NAMALWA (cell line): ENCODE measurements at places on chromosomes 2 and 18.

DNA sequence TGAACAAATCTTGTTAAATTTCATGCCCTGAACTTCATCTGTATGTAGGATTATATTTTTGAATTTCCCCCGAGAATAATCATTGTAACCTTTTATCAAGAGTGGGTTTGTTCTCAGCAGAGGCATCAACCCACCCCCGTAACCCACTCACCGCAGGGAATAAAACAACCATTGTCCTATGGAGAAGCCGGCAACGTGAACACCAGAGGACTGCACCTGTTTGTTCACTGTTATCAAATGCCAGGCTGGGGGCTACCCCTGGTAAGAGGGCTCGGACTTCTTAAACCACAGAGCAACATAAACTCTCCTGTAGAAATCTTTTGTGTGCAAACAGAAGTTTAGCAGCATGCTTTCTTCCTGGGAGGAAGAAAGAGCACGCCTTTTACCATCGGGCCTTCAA, 610.4 kb downstream of the ERBB4 start:
- DNase-seq: no peak

DNA sequence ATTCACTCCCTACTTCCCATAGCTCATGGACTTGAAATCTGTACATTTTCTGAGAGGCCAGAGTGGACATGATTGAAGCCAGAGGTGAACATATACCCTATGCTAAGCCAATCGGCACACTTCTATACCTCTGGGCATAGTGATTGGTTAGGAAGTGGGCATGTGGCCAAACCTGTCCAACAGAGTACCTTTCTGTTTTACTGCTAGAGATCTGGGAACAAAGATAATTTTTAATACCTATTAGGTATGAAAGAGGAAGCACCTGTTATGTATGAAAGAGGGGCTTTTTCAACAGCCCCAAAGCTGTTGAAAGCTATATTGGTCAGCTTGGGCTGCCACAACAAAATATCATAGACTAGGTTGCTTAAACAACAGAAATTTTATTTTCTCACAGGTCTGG, 27.7 kb downstream of the METTL8 start:
- no peak for DNase-seq

- DNase-seq: no peak
Observed at GRCh38 chr2:240372101-240372500, 63.4 kb upstream of the GPC1 start.

GRCh38 chr18:79746730-79747129, 51.0 kb upstream of the KCNG2 start:
- DNase-seq: no peak

GRCh38 chr18:62741584-62741983, 26.2 kb downstream of the PHLPP1 start:
- DNase-seq: no peak

GRCh38 chr18:63410792-63411191, 11.5 kb downstream of the VPS4B start:
- DNase-seq: no peak

- peak; percentile 57 for DNase-seq
Observed at GRCh38 chr2:44964752-44965236, 23.3 kb downstream of the SIX3 start.

GRCh38 chr2:10750610-10751009, 29.2 kb downstream of the ATP6V1C2 start:
- no peak for DNase-seq

- peak; percentile 61 for DNase-seq
Observed at GRCh38 chr2:68420254-68420910, 46.7 kb downstream of the FBXO48 start.

GRCh38 chr18:8471372-8471771, 137.9 kb upstream of the RAB12 start:
- no peak for DNase-seq

- no peak for DNase-seq
Observed at GRCh38 chr18:9275890-9276289, 58.7 kb upstream of the TWSG1 start.

DNA sequence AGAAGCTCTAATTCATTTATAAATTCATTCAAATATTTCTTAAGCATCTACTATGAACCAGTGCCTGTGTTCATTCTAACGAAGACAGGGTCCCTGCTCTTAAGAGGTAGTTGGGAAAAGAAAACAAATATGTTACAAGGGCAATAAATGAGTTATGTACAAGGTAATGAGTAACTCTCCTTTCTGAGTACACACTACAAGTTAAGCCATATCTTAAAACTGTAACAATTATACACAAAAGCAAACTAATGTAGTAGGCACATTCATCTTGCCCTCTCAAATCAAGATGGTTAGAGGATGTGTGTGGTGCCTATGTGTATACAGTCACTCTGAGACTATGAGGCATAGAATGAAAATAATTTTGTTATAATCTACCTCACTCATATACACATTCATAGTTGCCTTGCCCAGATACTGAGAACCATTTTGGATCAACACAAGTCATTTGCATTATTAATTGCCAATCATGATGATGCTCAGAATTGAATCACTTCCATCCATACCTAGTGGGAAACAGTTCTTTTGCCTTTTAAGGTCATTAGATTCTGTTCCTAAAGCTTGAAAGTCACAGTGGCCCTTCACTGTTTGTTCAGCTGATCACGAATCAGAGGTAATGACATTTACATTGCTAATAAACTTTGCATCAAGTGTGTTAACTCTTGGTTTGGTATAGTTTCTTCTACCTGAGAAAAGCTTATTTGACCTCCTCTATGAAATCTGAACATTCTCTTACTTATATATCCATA, 283.1 kb downstream of the ZNF385B start:
- DNase-seq: no peak

- no peak for DNase-seq
Observed at GRCh38 chr2:16950436-16950835, 284.8 kb upstream of the CYRIA start.

GRCh38 chr2:128458505-128458904, 139.8 kb upstream of the HS6ST1 start:
- no peak for DNase-seq

- no peak for DNase-seq
Observed at GRCh38 chr2:151056870-151057269, 204.8 kb downstream of the RBM43 start.

- DNase-seq: no peak
Observed at GRCh38 chr18:44246001-44246400, 434.7 kb upstream of the SETBP1 start.

GRCh38 chr18:42047721-42048120, 92.7 kb downstream of the PIK3C3 start:
- no peak for DNase-seq

DNA sequence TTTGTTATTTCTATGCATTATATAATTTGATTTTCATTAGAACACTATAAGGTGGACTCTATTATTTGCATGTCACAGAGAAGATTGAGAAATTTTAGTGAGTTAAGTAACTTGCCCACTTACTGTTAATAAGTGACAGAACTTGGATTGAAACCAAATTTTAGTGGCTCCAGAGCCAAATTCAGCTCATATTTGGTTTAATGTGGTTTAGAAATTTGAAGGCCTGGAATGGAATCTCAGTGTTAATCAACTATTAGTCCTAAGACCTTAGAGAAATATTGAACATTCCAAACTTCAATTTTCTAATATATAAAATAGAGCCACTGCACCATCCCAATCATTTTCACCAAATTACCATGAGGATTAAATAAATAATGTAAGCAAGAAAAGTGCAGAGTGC, 281.6 kb downstream of the ZNF385B start:
- DNase-seq: no peak

DNA sequence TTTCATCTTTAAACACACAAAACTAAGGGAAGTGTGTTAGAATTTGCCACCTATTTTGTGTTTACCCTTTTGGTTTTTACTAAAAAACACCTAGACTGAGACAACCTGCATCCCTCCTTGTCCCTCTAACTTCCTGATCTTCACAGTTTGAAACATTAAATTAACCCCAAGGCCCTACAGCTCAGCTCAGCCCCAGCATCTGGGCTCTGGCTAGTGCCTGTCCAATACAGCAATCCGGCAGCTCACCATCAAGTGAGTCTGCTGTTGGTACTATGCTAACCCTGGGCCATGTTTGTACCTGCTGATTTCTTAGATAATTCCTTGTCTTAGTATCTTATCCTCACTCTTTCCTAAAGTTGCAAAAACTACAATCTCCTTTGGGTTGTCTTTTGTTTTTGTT, 162.4 kb downstream of the DSEL start:
- no peak for DNase-seq

DNA sequence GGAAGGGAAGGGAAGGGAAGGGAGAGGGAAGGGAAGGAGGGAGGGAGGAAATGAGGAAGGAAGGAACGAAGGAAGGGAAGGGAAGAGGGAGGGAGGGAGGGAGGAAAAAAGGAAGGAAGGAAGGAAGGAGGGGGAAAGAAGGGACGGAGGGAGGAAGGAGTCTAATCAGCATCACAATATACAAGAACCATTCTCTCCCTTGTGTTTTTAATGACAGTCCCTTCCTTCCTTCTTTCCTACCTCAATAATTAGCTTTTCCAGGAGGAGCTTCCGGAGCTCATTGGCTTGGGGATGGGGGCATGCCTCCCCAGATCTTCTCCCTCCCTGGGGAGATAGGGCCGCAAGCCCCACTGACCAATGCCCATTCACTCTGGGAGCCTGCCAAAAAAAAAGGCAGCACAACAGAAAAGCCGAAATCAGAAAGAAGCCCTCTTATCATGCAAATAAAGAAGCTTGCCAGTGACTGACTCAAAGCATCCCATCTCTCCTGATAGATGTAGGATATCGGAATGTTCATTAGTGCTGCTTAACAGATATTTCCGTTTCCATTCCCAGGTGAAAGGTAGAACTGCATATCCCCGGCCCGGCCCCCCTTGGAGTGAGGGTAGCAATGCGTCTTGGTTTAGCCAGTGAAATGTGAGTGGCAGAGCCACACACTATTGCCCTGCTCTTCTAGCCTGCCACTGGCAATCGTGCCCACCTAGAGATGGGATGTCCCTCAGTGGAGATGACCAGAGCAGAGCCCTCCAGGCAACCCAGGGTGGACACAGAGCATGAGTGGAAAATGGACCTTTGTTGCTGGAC, 17.8 kb upstream of the SMAD7 start:
- DNase-seq: no peak

- DNase-seq: peak; percentile 74
Observed at GRCh38 chr2:9984217-9984739, 32.8 kb downstream of the GRHL1 start.

DNA sequence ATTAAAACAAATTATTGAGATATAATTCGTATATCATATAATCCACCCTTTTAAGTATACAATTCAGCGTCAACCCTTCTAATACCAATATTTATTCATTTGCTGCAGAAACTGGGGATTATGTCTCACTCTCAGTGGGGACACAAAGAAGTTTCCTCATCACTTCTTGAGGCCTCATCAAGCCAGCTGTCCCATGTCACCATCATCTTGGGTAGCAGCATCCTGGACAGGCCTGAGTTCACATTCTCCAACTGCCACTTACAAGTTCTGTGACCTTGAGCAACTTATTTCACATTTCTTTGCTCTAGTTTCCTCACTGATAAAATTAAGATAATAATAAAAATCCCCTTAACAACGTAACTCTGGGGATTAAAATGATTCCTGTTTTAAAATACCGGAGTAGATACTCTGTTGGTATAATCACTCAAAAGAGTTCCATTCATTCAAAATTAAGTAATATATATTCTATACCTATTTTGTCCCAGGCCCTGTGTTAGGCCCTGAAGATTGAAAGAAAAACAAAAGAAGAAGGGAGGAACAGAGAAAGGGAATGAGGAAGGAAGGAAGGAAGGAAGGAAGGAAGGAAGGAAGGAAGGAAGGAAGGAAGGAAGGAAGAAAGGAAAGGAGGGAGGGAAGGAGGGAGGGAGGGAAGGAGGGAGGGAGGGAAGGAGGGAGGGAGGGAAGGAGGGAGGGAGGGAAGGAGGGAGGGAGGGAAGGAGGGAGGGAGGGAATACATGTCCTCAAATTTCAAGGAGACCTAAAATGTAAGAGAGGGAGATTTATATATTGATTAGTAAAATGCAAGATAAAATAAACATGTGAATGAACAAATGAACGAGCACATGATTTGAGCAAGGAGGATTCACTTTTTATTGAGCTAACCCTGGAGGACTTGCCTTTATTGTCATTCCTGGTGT, 42.4 kb downstream of the NCKAP5 start:
- DNase-seq: no peak

DNA sequence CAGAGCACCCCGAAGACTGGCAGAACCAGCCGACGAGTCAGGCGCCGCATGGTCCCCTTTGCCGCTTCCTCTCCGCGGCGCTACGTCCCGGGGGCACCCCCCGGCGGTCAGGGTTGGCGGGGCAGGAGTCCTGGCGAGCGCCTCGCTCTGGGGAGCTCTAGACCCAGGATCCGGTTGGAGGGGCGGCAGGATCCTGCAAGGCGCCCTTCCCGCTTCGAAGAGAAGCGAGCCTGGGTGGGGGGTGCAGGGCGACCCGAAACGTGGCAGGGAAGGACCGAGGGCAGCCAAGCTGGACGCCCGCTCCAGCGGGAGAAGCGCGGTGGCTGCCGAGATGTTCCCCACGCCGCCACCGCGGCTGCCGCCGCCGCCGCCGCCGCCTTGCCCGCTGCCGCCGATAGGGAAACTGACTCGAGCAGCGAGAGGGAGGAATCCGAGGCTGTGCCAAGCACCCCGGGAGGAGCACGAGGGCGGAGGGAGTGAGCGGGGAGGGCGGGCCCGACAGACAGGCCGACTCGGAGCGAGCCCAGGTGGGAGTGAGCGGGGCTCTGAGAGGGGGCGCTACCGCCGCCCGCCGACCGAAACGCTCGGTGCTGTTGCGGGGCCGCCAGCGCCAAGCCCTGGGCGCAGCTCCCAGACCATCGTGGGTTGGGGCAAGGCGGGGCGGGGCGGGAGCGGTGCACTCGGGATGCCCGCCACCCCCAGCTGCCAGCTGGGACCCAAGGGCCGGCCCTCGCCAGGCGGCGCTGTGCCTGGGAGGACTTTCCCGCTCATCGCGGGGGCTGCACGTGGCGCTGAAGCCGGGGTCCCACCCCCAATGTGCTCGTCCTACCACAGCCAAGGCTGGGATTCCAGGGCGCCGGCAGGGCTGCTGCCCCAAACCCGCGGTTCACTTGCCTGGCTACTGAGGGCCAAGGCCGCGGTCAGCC, at the start of gene GALNT14:
TSS of gene GALNT14 (minus strand) at position 404 of the 926 bp plus-strand sequence. CDS start at position 50, 354 bp downstream.
- peak; percentile 7 for DNase-seq

- no peak for DNase-seq
Observed at GRCh38 chr2:177830881-177831386, 241.6 kb downstream of the PDE11A start.

- DNase-seq: no peak
Observed at GRCh38 chr2:43370146-43370545, 143.7 kb upstream of the ZFP36L2 start.

GRCh38 chr2:32721376-32721775, 93.5 kb downstream of the TTC27 start:
- no peak for DNase-seq

- no peak for DNase-seq
Observed at GRCh38 chr2:168814939-168815907, 12.8 kb downstream of the NOSTRIN start.
